ENCODE measurements at places on chromosomes 1 and 21.

GRCh38 chr1:115495625-115496024 is 146.1 kb upstream of the VANGL1 start:
- DNase-seq = no peak

GRCh38 chr1:8477983-8478362 is 160.1 kb downstream of the SLC45A1 start:
- DNase-seq = no peak

GRCh38 chr1:42081475-42081874 is 71.7 kb upstream of the GUCA2B start:
- DNase-seq = no peak

DNA sequence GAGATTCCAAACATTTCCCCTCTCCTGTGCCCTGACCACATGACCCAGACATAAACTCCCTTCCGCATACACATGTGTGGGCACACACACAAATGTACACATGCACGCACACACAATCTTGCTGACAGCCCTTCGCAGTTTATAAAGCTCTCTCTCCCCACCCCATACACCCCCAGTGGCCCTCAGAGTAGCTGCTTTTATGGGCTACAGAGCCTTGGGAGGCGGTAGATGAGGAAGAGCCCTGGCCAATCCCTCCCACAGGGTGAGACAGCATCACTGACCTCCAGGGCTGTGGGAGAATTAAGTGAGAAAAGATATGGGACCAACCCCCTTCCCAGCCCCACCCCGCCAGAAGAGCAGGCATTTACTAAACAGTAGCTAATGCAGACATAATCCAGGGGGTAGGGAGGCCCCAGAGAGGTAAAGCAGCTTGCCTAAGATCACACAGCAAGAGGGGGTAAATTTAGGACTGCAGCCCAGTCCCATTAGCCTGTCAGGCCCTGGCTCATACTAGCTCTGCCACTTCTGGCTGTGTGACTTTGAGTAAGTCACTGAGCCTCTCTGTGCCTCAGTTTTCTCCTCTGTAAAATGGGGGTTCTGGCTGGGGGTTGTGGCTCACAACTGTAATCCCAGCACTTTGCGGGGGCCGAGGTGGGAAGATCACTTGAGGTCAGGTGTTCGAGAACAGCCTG is 5.1 kb downstream of the SDC3 start:
- no peak for DNase-seq

GRCh38 chr1:27144049-27144748 is 10.7 kb downstream of the SLC9A1 start:
- DNase-seq = no peak

- DNase-seq = no peak
These were observed 70.3 kb upstream of the RGL1 start for GRCh38 chr1:183734543-183735036.

DNA sequence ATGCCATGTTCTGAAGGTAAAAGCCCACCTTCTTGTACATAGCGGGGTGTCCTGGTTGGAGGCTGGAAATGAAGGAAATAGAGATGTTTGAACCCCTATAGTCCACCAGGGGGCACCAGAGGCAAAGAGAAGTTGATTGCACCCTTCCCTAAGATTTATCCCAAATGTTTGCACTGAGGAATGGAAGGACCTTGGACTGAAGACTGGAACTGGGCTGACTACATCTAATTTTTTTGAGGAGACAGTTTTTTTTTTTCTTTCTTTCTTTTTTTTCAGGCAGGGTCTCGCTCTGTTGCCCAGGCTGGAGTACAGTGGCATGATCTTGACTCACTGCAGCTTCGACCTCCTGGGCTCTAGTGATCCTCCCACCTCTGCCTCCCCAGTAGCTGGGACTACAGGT is 55.3 kb upstream of the EIF4G3 start:
- no peak for DNase-seq

GRCh38 chr21:32332463-32332951 is 33.9 kb downstream of the MRAP start:
- no peak for DNase-seq

- no peak for DNase-seq
These were observed 10.0 kb upstream of the PADI4 start for GRCh38 chr1:17297991-17298390.

DNA sequence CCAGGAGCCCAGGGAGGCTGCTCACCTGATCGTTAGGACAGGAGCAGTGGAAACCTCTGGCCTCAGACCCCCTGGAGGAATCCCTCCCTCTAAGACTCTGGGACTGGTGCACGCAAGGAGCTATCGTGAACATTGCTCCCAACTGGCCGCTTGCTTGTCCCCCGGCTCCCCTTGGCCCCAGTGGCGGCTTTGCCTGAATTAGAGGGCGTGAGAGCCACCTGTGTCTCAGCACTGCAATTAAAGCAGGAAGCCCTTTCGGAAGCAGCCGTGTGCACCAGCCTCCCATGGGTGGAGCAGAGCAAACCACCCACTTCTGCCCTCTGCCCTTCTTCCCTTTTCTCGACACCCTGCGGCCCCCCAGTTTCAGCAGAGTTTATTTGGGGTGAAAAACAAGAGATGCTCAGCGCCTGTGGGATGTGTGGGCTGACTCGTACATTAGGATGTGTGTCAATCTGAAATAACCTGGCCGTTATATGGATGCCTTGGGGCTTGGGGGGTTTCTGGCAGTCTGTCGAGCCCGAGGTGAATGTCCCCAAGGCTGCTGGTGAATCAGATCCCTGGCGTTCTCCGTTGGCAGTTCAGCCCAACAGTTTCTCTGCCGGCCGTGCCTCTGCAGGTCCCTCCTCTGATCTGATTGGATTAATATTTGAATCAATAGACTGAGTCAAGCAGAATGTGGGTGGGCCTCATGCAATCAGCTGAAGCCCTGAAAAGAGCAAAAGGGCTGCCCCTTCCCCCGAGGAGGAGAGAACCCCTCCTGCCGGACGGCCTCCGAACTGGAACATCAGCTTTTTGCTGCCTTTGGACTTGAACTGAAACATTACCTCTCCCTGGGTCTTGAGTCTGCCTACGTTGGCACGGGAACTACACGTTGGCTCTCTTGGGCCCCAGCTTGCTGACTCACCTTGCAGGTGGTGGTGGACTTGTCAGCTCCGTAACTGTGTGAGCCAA is 7.3 kb upstream of the UMODL1 start:
- peak; percentile 61 for DNase-seq

DNA sequence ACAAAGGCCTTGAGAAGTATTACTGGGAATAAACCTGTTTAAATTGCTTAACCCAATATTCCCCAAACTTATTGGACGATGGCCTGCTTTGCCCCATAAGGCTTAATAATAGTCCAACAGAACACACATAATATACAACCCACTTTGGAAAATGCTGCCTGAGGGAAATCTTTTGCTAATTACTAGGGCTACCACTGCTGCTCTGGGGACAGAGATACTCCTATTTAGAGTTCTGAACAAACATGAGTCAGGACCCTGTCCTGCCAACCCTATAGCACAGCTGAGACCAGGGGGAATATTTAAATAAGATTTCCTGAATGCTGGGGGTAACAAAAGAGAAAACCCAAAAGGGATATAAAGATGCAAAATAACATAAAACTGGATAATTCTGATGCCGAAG is 139.1 kb downstream of the BRINP2 start:
- no peak for DNase-seq

- no peak for DNase-seq
These were observed 49.7 kb downstream of the APP start for GRCh38 chr21:26120828-26121227.

- no peak for DNase-seq
These were observed 23.9 kb upstream of the KNCN start for GRCh38 chr1:46575300-46575699.

GRCh38 chr1:1357871-1358432 is 403 bp downstream of the MXRA8 start:
- DNase-seq = no peak

GRCh38 chr1:108699375-108700332 is 7.5 kb downstream of the PRPF38B start:
- no peak for DNase-seq

DNA sequence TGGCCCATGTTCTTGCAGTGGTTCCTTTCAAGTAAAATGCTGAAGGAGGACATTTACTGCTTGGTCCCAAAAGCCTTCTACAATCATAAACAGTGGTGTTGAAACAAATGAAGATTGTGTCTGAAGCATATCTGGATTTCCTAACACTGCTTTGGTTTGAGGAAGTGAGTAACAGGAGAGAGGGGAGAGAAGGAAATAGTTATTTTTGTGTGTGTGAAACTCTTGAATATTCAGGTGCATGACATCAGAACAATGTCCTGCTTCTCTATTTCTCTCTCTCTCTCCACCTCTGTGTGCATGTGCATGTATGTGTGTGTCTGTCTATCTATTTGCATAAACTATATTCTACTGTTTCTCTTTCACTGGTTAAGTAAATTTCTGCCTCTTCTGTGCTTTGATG is 61.4 kb upstream of the TNFSF18 start:
- DNase-seq = no peak

DNA sequence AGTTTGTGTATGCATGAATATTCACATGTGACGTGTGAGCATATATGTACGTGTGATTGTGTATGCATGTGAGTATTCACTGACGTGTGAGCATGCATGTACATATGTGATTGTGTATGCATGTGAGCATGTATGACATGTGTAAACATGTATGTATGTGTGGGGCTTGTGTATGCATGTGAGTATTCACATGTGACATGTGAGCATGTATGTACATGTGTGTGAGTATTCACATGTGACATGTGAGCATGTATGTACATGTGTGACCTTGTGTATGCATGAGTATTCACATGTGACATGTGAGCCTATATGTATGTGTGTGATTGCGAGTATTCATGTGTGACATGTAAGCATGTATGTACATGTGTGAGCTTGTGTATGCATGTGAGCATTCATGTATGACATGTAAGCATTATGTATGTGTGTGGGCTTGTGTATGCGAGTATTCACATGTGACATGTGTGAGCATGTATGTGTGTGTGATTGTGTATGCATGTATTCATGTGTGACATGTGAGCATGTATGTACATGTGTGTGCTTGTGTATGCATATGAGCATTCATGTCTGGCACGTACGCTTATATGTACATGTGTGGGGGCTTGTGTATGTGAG is 47.8 kb downstream of the COL18A1 start:
- DNase-seq = no peak

DNA sequence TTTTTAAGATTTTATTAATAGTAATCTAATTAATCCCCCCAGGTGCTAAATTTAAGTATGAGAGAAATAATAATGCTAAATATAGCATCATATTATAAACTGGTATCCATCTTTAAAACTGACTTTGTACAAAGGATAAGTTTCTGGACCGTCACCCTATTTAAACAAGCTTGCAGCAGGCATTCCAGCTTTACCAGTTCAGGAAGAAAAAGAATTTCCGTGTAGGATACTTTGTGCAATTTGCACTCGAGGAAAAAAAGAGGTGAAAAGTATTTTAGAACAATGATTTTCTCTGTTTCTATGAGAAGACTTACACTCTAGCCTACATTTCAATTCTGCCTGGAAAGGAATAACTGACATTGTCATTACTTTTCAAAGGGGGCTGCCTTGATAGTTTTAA is 27.6 kb downstream of the HMCN1 start:
- DNase-seq = no peak

- no peak for DNase-seq
These were observed 71.8 kb downstream of the EPHB2 start for GRCh38 chr1:22782406-22782805.

- DNase-seq = no peak
These were observed 641.7 kb downstream of the AJAP1 start for GRCh38 chr1:5296095-5296494.

GRCh38 chr1:223269006-223269405 is 95.0 kb downstream of the SUSD4 start:
- no peak for DNase-seq

- DNase-seq = no peak
These were observed 19.6 kb upstream of the ZNF648 start for GRCh38 chr1:182080955-182081582.
